ENCODE measurements at places on chromosomes 11 and 22. TPM values are rescaled to one million over a fixed set of nuclear protein-coding genes. Genes with fewer than 3 reads are reported as not detected.

The ZNF215 gene
- 3.8 TPM for total RNA-seq

The OLFML1 gene
- not detected for total RNA-seq

The DNAJB7 gene
- not detected for total RNA-seq

The MRGPRF gene
- not detected for total RNA-seq

The PPARA gene
- 8.9 TPM for total RNA-seq

The SMARCB1 gene
- total RNA-seq, result 23.1 TPM

The MUC5AC gene
- not detected for total RNA-seq

The IFT27 gene
- total RNA-seq, result 8.9 TPM

The TMEM151A gene
- total RNA-seq, result not detected

The SCN4B gene
- total RNA-seq, result 0.43 TPM

The C11orf21 gene
- not detected for total RNA-seq

The ADM2 gene
- total RNA-seq, result 4.3 TPM

The ZP1 gene
- not detected for total RNA-seq

The C11orf86 gene
- total RNA-seq, result not detected

The TRPC6 gene
- total RNA-seq, result not detected

The AAMDC gene
- 10.4 TPM for total RNA-seq

The SAA1 gene
- 53.7 TPM for total RNA-seq

The GUCY1A2 gene
- total RNA-seq, result under 0.01 TPM

The MAPK8IP2 gene
- total RNA-seq, result 0.43 TPM

The PAX6 gene
- not detected for total RNA-seq

The CRYBB3 gene
- total RNA-seq, result not detected

The RIC3 gene
- 0.96 TPM for total RNA-seq

The KRTAP5-8 gene
- 0.24 TPM for total RNA-seq

The KRTAP5-1 gene
- total RNA-seq, result not detected

The MMP12 gene
- not detected for total RNA-seq

The SERPINH1 gene
- total RNA-seq, result 74.0 TPM

The FOXRED2 gene
- total RNA-seq, result 3.4 TPM

The B4GALNT4 gene
- 29.4 TPM for total RNA-seq

The APOA5 gene
- total RNA-seq, result not detected

The SNX32 gene
- total RNA-seq, result 0.43 TPM

The BATF2 gene
- 0.21 TPM for total RNA-seq

The CCDC89 gene
- not detected for total RNA-seq

The HBG1 gene
- not detected for total RNA-seq

The DAGLA gene
- under 0.01 TPM for total RNA-seq

The CTR9 gene
- total RNA-seq, result 21.5 TPM

The TBX1 gene
- total RNA-seq, result 13.4 TPM

The TMEM86A gene
- 2.7 TPM for total RNA-seq

The C11orf42 gene
- total RNA-seq, result not detected

The SMIM35 gene
- not detected for total RNA-seq

The KCNJ11 gene
- total RNA-seq, result 0.24 TPM

The FXYD2 gene
- 59.8 TPM for total RNA-seq

The SGSM1 gene
- total RNA-seq, result not detected

The SPI1 gene
- total RNA-seq, result not detected

The GRM5 gene
- total RNA-seq, result not detected

The MAP6 gene
- total RNA-seq, result not detected

The RNH1 gene
- 433 TPM for total RNA-seq

The HSPB2 gene
- not detected for total RNA-seq

The NPTXR gene
- total RNA-seq, result 0.48 TPM

The SAA4 gene
- total RNA-seq, result 1.9 TPM

The SLC22A25 gene
- not detected for total RNA-seq

The SMIM38 gene
- 0.21 TPM for total RNA-seq

The TEAD1 gene
- 40.0 TPM for total RNA-seq
